Left hindlimb (tissue), 1 donor: ENCODE measurements at places on chromosomes 7 and 10.
A peak's percentile ranks its signal among the peaks of the same experiment; 100 is the strongest.

GRCh38 chr10:80693565-80693964 is 155.9 kb downstream of the SH2D4B start:
- DNase-seq, result no peak

DNA sequence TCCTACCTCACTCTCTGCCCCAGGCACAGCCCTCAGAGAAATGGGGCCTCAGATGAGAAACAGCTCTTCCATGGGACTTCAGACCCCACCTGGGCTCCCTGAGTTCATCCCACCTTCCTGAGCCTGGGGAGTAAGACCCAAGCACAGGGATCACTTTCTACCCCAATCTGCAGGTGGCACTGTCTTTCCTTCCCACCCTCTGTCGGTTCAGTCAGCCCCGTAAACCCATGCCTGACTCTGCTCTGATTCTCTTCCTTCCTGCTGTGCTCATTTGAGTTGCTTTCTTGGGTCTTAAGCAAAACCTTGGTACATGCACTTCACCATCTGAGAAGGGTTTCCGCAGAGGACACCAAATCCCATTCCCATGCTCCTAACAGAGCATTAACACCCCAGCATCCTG is 306.4 kb upstream of the CDC14C start:
- DNase-seq, result no peak

DNA sequence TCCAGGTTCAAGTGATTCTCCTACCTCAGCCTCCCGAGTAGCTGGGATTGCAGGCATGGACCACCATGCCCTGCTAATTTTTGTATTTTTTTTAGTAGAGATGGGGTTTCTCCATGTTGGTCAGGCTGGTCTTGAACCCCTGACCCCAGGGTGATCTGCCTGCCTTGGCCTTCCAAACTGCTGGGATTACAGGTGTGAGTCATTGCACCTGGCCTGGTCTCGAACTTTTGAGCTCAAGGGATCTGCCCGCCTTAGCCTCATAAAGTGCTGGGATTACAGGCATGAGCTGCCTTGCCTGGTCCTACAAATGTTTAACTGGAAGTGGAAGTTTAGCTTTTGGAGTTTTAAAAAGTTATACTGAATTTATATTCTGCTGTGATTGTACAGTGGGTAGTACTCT is 2.8 kb downstream of the MLLT10 start:
- no peak for DNase-seq

GRCh38 chr7:25167262-25167843 is 42.3 kb upstream of the CYCS start:
- no peak for DNase-seq

DNA sequence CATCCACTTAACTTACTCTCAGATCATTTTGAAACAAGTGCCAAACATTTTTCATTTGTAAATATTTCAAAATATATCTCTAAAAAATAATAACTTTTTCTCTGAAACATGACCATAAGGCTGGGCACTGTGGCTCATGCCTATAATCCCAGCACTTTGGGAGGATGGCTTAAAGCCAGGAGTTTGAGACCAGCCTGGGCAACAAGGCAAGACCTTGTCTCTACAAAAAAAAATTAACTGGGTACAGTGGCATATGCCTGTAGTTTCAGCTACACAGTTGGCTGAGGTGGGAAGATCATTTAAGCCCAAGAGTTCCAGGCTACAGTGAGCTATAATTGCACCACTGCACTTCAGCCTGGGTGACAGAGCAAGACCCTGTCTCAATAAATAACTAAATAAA is 36.4 kb downstream of the USP54 start:
- no peak for DNase-seq

DNA sequence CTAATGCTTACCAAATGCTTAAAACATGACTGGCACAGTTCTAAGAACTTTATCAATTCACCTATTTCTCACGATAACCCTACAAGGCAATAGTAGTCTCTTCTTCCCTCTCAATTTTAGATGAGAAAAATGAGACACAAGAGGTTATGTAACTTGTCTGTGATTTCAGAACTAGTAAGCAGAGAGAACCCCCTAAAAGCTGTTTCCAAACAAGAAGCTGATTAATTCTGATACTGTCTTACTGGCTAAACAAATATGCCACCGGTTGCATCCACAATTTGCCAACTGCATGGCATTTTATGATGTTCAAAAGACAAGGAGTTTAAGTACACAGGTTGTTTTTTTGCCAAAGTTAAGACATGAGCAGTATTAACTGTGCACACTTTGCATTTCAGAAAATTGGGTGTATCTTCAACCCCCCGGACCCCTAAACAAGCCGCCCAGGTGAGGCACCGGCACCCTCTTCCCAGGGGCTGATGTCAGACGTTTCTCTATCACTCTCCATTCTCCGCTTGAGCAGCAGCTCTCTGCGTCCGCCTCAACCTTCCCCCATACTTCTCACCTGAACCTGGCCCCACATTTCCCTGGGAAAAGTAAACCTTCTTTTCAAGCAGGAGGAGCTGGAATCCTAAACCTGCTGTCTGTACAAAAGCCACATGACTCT is 21.7 kb downstream of the RSU1 start:
- DNase-seq, result no peak

DNA sequence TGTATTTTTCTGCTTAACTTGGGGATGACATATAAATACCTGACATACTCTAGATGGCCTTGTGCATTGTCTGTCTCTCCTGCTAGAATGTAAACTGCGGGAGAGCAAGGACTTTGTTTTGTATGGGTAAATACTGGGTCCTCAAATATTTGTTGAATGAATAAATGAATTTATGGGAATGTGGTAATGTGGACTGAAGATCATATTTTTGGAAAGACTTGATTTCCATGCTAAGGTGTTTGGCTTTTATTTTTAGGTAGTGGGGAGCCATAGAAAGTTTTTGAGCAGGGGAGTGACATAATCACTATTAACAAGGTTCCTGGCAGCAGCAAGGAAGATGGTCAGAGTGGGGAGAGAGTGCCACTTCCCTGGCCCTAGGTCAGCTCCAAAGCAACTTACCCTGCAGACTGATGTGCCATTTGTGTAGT is 27.0 kb downstream of the UBTD1 start:
- no peak for DNase-seq

- no peak for DNase-seq
These were observed 263.4 kb downstream of the LRMDA start for GRCh38 chr10:75694790-75695189.

- DNase-seq, result no peak
These were observed 46.0 kb upstream of the PODXL start for GRCh38 chr7:131602304-131602993.

DNA sequence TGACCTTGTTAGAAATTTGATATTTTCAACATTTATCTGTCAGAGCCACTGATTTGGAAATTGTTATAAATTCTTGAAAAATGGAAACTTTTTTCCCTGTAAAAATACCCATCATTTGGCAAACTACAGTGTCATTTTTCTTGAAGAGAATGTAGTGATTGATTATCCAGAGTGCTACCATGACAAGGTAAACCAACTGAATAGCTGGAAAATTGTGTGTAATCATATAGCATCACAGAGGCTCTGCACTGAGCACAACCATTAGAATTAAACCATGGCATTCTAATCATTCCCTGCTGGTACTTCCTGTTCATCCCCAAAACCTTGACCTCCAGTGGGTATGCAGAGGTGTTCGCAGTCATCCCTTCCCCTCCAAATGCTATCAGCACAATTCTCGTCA is 240.3 kb upstream of the LRGUK start:
- no peak for DNase-seq

GRCh38 chr10:48658975-48659269 is 25.8 kb upstream of the WDFY4 start:
- no peak for DNase-seq

DNA sequence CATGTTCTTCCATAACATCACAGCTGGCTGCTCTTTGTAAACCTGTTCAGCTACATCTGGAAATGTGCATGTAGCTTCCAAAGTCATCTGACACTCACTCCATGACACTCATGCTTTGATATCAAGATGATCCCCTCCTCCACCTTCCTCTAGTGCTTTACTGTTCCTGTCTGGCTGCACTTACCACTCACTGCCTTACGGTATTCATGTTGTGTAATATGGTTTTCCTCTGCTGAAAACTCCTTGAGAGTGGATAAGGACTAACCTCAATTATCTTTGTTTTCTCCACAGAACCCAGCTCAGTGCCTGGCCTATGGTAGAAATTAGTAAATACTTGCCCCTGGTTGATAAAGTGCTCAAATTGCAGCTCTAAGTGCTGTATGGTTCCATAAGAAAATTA is 483.9 kb downstream of the HTR7 start:
- no peak for DNase-seq

GRCh38 chr10:78515038-78515872 is 481.6 kb downstream of the RPS24 start:
- no peak for DNase-seq

- no peak for DNase-seq
These were observed 35.2 kb upstream of the CAV2 start for GRCh38 chr7:116464375-116464774.

DNA sequence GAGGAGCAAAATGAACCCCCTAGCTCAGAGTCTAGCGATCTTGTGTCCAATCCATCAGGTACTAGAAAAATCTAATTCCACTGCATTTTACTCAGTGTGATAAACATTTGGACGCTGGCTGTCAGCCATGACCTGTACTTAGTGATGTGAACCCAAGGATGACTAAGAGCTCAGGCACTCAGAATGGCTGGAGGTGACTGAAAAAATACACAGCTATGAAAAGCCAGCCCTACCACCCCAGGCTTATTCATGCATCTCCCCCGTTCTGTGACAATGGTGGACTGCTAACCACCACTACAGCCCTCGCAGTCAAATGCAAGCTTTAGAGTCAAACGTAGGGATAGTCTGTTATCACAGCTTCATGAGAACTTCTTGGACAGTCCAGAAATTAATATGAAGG is 14.9 kb downstream of the AFAP1L2 start:
- DNase-seq, result no peak

DNA sequence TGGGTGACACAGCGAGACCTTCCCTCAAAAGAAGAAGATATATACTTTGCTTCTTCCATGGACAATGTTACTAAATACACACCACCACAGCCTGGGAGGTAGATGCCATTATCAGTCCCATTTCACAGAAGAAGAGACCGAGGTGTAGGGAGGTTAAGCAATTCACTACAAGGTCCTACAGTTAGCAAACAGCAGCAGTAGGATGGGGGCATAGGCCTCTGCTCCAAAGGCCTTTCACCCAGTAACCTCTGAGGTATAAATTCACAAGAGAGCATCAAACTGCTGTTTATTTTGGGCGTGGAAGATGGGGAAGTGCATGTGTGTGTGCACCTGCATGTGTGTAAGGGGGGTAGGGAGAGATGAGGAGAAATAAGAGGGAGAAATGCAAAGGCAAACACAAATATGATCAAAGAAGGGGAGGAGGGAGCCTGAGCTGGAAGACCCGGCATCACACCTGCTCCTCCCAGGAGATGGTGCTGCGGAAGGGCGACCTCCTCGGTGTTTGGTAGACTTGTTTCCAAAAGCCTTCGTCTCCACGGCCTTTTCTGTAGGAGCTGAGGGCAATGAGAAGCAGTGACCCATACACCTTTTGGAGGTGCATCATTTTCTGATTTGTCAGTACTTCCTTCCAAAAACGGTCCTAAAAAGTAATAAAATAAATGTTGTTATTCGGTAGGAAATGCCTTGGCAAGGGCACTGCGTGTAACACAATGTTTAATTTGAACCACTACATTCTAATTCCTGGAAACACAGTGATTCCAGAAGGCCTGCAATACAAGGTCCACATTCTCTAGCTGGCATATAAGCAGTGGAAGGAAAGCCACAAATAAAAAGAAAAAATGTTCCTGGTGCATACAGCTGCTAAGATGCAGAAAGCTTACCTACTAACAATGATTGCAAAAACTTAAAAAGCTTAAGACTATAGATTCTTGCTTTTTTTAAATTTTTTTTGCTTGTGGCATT is 25.9 kb upstream of the ACSL5 start:
- DNase-seq, result no peak

DNA sequence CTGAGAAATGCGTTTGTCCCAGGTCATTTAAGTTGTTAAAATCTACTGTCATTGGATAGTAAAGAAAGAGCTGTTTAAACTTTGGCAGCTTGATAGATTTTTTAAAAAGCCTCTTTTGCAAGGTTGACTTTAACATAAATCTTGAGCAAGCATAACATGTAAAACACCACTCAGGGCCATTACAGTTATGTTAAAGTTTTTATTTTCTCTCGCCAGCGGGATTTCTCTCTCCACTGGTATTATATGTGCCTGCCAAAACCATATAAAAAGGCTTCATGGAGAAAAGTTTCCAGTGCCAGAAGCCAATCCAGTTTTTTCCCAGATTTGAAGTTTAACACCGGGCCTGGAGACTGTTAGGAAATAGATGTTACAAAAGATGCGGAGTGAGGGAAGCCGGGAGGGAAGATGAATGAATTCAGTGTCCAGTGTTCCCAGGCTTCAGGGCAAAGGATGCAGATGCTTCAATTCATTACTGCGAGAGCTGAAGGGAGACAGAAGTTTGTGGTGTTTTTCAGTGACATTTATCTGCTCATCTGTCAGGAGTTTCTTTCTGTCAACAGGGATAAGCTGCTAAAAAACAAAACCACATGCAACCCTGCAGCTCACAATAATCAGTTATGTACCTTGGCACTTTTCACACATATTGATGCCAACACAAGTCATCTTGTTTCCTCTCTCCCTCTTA is 155.5 kb downstream of the SPAG6 start:
- DNase-seq, result peak; percentile 50

GRCh38 chr10:5547931-5548660 is 23.3 kb downstream of the CALML3 start:
- no peak for DNase-seq

DNA sequence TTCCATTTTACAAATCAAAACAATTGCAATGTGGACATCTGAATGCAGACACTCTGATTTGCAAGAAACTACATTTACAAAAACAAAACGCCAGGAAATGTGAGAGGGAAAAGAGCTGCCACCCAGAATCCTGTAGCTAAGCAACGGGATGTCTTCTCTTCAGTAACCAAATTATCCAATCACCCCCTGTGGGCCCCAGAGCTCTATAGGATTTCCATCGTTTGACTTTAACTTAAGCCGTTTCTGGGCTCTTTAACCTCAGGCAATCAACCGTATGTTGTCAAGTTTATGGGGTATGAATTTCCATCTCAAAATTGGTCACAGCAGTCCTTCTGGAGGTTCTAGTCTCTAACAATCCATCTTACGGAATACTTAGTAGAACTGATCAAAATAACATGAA is 240.5 kb downstream of the ETV1 start:
- no peak for DNase-seq

DNA sequence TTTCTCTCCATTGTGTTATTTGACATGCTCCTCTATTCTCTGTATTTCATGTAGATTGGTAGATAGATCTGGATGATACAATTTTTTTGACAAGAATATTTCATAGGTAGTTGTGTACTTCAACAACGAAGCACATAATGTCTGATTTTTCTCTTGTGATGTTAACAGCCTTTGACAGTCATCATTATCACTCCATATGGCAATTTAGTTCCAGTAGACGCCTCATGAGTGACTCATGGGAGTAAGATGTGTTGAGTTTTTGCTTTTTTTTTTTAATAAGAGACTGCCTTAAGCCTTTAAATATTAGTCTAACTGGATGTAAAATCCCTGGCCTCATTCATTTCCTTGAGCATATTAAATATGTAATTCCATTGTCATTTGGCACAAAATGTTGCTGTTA is 123.5 kb upstream of the ZNF32 start:
- no peak for DNase-seq
